Endothelial cell of umbilical vein (primary cell): ENCODE measurements at places on chromosomes 16 and 17. TPM values are rescaled to one million over a fixed set of nuclear protein-coding genes. Genes with fewer than 3 reads are reported as not detected.

DNA sequence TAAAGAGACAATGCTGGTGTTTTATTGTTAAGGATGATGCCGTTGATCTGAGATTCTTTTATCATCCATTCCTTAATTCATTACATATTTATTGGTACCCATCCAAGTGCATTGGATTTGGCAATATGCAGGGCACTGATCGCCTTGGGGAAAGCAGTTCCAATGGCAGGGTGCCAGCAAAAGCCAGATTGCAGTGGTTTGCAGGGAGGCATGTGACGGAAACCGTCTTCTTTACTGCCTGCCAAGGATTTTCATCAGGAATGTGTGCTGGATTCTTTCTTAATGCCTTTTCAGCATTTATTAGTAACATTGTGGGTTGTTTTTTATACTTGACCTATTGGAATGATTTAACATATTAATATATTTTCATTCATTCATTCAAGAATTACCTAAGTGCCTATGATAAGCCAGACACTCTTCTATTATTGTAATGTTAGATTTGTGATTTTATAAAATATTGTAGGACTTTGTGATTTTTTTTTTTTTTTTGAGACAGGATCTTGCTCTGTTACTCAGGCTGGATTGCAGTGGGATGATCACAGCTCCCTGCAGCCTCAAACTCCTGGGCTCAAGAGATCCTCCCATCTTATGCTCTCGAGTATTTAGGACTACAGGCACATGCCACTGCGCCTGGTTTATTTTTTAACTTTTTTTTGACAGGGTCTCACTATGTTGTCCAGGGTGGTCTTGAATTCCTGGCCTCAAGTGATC lies 93.4 kb upstream of the TNRC6A start:
- peak; percentile 77 for DNase-seq

- peak; percentile 54 for DNase-seq
Measured at GRCh38 chr16:70691223-70692129, 5.6 kb upstream of the MTSS2 start.

DNA sequence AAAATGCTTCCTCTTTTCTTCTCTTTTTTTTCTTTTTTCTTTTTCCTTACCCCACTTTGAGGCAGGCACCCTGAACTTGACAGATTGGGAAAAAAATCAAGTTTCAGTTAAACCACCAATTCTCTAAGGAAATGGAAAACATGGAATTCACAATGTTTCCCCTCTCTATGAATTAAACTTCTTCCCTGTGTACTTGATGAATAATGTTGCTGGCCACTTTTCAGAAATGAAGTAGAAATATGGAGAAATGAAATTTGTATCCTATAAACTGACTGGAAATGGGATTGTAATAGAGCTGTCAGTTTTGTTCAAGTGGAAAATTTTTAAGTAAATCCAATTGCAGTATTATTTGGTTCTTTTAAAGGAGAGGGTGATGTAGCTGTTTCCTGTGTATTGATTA lies 129.8 kb downstream of the CLEC16A start:
- no peak for DNase-seq

DNA sequence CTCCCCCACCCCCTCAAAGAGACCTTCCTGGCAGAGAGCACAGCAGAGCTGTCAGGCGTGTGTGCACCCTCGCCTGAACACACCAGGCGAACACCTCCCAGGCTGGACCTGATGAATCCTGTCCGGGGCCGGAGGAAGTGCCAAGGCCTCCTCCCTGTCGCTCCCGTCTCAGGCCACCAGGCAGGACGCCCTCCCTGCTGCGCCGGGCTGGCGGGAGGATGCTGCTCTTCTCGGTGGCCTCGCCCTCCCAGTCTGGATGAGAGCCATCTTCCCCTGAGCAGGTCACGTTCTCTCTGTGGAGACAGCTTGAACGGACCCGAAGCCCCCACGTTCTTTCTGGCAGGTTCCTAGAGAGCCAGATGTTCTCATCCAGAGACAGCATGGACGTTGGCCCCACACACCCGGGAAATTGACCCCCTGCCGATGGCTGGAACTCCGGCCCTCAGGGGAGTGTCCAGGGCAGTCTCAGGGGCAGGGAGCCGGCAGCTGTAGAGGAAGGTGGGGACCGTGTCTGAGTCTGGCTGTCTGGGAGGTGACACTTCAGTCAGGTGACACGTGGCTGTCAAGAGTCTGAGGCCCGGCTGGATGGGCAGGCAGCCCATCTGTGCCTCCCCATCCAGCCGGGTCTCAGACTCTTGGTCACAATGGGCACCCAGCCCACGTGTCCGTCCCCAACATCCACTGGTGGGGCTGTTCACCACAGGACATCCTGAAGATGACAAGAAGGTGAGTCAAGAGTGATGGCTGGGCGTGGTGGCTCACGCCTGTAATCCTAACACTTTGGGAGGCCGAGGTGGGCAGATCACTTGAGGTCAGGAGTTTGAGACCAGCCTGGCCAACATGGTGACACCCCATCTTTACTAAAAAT lies 5.0 kb upstream of the TIMP2 start:
- no peak for DNase-seq

- DNase-seq: peak; percentile 71
Measured at GRCh38 chr17:76384222-76384986, at the start of gene SPHK1. Gene SPHK1, plus strand, starts transcription at chr17:76384609. Its CDS starts 1,036 bp downstream, at chr17:76385645.

GRCh38 chr16:66510711-66511601 lies 39.0 kb downstream of the TK2 start:
- no peak for DNase-seq

GRCh38 chr16:77234611-77235010 lies 35.4 kb downstream of the SYCE1L start:
- no peak for DNase-seq

- no peak for DNase-seq
Measured at GRCh38 chr17:36011201-36011600, 6.6 kb downstream of the CCL23 start.

DNA sequence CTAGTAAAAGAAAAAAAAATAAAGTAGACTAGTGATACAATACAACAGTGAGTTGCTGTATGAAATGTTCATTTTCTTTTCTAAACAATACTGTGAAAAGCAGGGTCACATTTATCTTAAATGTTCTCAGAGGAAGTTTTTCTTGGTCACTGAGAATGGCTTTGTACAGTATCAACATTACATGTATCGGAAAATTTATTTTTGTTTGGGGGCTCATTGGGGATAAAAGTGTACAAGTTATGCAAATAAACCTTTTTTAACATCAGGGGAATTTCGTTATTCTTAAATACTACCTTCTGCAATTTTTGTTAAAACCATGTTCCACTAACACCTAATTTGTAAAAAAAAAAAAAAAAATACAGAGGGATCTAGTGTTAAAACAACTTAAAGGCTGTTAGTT lies 8.7 kb upstream of the ZNF594 start:
- no peak for DNase-seq

DNA sequence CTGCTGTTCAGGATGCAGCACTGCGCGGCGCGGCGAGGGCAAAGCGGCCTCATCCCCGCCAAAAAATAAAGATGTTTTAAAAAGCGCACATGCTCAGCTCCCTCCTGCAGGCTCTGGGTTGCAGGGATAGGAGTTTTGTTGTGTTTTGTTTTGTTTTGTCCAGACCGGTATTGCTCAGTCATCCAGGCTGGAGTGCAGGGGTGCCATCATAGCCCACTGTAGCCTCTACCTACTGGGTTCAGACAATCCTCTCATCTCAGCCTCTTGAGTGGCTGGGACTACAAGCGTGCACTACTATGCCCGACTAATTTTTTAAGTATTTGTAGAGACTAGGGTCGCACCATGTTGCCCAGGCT lies 636 bp downstream of the WWOX start:
- DNase-seq: no peak

DNA sequence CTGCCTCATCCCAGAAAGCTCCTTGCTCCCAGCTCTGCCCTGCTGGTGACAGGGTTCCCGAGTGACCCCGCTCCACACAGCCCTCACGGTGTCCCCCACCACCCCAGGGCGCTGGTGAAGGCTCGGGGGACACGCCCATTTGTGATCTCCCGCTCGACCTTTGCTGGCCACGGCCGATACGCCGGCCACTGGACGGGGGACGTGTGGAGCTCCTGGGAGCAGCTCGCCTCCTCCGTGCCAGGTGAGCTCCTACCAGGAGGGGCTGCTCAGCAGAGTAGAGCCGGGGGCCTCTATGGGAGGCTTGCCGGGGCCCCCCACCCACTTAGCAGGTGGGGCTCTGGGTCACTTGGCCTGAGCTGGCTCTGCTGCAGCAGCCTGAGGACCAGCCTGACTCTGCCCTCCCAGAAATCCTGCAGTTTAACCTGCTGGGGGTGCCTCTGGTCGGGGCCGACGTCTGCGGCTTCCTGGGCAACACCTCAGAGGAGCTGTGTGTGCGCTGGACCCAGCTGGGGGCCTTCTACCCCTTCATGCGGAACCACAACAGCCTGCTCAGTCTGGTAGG lies 11.2 kb downstream of the GAA start:
- DNase-seq: no peak

DNA sequence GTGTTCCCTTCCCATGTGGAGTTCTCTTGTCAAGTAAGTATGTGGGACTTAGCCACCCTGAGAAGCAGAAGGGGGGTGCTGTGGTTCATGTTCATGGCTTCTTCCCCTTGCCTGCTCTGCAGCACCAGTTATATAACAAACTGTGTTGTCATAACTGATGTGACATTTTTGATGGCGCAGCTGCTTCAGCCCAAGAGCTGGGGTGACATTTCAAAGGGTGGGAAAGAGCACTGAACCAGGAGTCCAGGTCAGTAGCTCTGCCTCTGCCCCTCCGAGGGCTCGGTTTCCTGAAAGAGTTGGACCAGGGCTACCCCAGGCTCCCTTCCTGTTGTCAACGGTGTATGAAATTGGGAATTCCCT lies 7.4 kb downstream of the GNAO1 start:
- no peak for DNase-seq

GRCh38 chr17:49452201-49452600 lies 37.5 kb upstream of the PHB1 start:
- DNase-seq: no peak

DNA sequence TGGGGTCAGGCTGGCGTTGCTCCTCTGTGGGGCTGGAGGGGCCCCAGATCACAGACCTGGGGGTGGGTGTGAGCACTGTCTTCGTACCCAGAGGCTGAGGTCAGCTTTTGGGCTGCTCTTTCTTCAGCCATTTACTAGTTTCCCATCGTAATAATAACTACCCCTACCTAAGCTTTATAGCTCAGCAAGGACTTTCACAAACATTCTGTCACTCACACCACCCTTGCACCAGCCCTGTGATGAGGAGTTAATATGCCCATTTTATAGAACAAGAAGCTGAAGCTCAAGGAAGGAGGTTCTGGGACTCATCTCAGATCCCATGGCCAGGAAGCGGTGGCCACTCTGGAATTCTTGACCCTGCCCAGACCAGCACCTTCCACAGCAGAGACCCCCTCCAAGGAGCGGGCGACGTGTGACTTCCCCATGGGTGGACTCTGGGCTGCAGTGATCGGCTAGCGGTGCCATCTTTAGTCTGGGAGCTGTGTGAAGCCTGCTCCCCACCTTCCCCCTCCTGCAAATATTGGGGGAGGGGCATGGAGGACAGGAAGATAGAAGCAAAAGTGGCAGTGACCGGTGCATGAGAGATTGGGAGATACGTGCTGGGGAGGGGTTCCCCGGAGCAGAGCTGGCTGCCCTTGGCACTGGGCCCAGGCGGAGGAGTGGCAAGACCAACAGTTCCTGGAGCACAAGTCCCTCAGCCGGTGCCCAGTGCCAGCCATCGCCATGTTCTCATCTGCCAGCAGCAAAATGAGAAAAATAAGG lies 81.8 kb upstream of the TOB1 start:
- peak; percentile 24 for DNase-seq

DNA sequence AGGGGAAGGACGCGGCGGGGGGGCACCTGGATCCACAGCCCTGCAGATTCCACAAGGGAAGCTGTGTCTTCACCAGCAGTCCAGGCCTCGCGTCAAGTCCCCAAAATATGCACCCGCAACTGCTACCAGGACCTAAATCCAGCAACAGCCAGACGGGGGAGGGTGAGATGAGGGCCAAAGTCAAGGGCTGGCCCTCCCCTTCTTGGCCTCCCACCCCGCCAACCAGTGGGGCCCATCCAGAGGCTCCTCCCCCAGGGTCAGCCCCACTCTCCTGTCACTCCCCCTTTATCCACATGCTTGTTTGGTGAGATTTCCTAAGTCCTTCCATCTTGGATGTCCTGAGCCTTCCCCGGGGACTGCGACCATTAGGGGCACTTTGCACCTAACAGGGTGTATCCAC lies 138.7 kb downstream of the ENGASE start:
- no peak for DNase-seq

DNA sequence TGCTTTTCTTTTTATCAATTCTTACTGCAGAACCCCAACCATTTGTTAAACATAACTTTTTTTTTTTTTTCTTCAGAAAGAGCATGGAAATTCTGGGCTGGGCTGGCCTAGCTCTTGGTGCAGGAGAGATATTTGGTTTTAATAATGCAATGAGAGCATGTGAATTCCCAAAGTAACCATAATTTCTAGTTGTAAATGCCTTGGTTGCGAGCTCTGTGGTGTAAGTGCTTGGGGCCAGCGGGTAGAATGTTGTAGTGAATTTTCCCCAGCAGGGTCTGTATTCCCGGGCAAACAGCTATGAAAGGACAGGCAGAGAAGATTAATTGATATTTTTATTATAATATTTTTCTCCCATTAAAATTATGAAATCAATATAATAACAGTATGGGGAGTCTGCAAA lies 465.6 kb downstream of the HS3ST4 start:
- DNase-seq: no peak

The CTRB2 gene
- not detected in 2 replicates for total RNA-seq

The CD300LG gene
- total RNA-seq: not detected in 2 replicates

The KRTAP4-9 gene
- total RNA-seq: not detected in 2 replicates

The CCDC200 gene
- total RNA-seq: not detected in 2 replicates

The MYCBPAP gene
- total RNA-seq: 0.25 and 0.66 TPM in 2 replicates

The RGS11 gene
- 3.0 and 5.5 TPM in 2 replicates for total RNA-seq

The SOX9 gene
- not detected in 2 replicates for total RNA-seq

The LGALS9B gene
- not detected in 2 replicates for total RNA-seq

The PYY gene
- total RNA-seq: not detected in 2 replicates

The FMNL1 gene
- 1.6 and 1.7 TPM in 2 replicates for total RNA-seq

The TPSAB1 gene
- total RNA-seq: not detected in 2 replicates
